ENCODE measurements at places on chromosomes 2 and 18. TPM values are rescaled to one million over a fixed set of nuclear protein-coding genes. Genes with fewer than 3 reads are reported as not detected.
A peak's percentile ranks its signal among the peaks of the same experiment; 100 is the strongest.

The FEV gene
- not detected for total RNA-seq

The LRRTM4 gene
- not detected for total RNA-seq

The PKDCC gene
- total RNA-seq: not detected

The BOK gene
- 0.22 TPM for total RNA-seq

The SERPINB11 gene
- total RNA-seq: not detected

The CCDC148 gene
- total RNA-seq: not detected

The ANKRD30BL gene
- not detected for total RNA-seq

The MOGAT1 gene
- total RNA-seq: not detected

The SKOR2 gene
- total RNA-seq: not detected

The VAMP5 gene
- total RNA-seq: 28.0 TPM

The KRTCAP3 gene
- total RNA-seq: 4.2 TPM

GRCh38 chr18:22001912-22002487 is 167.4 kb upstream of the GATA6 start:
- no peak overlapping the region for H3K27ac ChIP-seq
- H3K4me1 ChIP-seq: peaks cover 2% of the 10 kb centered on the region
- no peak overlapping the region for H3K4me3 ChIP-seq
- DNase-seq: no peak
- no peaks in the 10 kb centered on the region for H3K27me3 ChIP-seq
- no peaks in the 10 kb centered on the region for H3K36me3 ChIP-seq

GRCh38 chr2:5692561-5693286 is 540 bp downstream of the SOX11 start:
- peaks cover 1% of the 10 kb centered on the region for H3K36me3 ChIP-seq
- H3K4me3 ChIP-seq: no peak overlapping the region
- peaks cover 59% of the 10 kb centered on the region for H3K27me3 ChIP-seq
- DNase-seq: no peak
- H3K4me1 ChIP-seq: peaks cover 12% of the 10 kb centered on the region
- H3K27ac ChIP-seq: no peak overlapping the region

- no peaks in the 10 kb centered on the region for H3K4me1 ChIP-seq
- no peaks in the 10 kb centered on the region for H3K27me3 ChIP-seq
- no peak overlapping the region for H3K4me3 ChIP-seq
- no peak for DNase-seq
- peaks cover 9% of the 10 kb centered on the region for H3K36me3 ChIP-seq
- H3K27ac ChIP-seq: no peak overlapping the region
Observed at GRCh38 chr2:28185153-28185552, 207.5 kb upstream of the FOSL2 start.

DNA sequence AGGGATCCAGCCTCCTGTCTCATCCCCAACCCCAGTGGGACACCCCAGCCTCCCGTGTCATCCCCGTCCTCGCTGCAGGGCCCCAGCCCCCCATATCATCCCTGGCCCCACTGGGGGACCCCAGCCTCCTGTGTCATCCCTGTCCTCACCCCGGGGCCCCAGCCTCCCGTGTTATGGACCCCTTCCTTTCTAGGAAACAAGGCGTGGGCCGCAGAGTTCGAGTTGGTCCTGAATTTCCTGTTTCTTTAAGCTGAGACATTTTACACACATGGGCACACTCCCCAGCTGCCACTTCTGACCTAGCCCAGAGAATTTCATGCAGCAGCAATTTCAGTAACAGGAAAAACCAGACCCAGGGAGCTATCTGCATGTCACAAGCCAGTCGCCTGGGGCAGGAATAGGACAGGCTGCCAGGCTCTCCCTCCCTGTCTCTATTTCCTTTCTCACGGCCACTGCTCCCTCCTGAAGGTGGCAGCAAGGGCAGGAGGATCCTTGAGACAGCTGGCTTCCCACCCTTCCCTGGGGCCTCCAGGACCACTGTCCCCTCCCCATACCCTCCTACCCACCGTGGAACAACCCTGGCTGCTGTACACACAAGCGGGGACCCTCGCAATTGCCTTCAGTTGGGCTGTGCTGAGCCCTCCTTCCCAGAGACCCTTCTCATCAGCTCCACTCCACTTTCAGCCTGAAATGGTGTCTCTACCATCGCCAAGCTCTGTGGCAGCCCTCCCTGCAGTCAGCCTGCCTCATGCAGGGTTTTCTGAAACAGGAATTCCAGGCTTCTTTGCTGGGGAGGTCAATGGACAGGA is 141.9 kb upstream of the ID2 start:
- peaks cover 1% of the 10 kb centered on the region for H3K27me3 ChIP-seq
- no peak for DNase-seq
- H3K27ac ChIP-seq: peak overlapping the region; percentile 6
- no peaks in the 10 kb centered on the region for H3K36me3 ChIP-seq

DNA sequence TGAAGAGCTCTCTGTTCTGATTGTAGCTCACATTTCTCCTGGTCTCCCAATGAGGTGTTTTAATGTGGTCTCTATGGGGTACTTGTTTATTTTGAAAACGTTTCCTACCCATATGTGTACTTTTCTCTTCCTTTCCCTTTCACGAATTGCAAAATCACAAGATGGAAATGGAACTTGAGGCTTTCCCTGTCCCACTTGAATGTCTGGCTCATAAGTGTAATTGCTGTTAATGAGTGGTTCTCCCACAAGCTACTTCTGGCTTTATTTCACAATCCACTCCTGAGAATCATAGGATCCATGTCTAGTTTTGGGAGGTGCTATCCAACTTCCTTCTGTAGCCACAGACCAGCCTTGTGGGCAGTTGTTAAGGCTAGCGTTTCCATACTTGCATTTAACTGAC is 81.1 kb upstream of the CAVIN2 start:
- DNase-seq: no peak
- H3K27me3 ChIP-seq: peaks cover 2% of the 10 kb centered on the region
- no peak overlapping the region for H3K4me3 ChIP-seq
- no peak overlapping the region for H3K27ac ChIP-seq

DNA sequence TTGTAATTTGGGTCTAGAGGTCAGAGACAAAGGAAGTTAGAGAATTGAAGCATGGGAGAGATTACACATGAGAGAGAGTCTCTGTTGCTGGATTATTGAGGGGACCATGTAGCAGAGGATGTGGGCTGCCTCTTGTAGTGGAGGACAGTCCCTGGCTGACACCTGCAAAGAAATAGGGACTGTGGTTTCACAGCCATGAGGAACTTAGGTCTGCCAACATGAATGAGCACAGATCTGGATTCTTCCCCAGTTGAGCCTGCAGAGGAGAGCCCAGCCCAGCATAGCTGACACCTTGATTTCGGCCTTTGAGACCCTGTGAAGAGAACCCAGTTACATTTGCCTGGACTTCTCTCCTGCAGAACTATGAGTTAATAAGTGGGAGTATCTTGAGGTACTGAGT is 179.5 kb upstream of the TWIST2 start:
- H3K4me3 ChIP-seq: no peak overlapping the region
- H3K27ac ChIP-seq: no peak overlapping the region
- H3K27me3 ChIP-seq: peaks cover 27% of the 10 kb centered on the region
- H3K4me1 ChIP-seq: peaks cover 4% of the 10 kb centered on the region
- DNase-seq: no peak

DNA sequence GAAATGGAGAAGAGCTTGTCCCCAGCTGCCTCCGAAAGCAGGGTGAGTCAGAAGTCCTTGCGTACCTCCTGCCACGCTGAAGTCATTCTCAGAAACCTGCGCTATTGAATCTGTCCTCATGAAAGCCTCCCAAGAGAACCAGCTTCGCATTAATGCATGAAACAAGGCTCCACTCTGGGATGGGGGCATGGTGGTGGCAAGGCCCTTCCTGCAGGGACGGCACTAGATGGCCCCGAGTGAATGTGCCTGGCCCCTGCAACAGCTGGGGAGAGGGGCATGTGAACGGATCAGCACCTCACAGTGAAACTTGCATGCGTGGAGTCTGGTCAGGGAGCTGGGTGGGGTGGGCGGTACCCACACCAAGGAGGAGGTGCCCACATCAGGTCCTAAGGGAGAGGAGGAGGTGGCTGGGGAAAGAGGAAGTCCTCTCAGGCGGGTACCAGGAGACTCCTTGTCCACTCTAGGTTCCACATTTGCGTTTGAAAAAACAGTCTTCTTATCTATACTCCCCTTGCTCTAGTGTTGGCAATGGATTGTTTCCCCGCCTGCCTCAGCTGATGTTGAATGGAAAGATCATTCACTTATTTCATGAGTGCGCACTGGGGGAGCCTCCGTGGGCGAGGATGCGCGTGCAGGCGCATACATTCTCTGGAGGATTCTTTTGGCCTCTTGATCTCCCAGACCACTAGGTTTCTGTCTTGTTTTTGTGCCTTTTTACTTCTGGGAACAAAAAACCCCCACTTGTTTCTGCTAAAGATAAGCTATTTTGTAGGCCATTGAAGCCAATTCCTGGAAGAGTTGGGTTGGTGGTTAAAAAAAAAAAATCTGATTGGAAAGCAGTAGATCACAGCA is 104.7 kb downstream of the KLHL29 start:
- H3K4me3 ChIP-seq: peak overlapping the region; percentile 1
- peak overlapping the region; percentile 59 for H3K27ac ChIP-seq
- H3K27me3 ChIP-seq: peaks cover 18% of the 10 kb centered on the region
- peaks cover 36% of the 10 kb centered on the region for H3K4me1 ChIP-seq

DNA sequence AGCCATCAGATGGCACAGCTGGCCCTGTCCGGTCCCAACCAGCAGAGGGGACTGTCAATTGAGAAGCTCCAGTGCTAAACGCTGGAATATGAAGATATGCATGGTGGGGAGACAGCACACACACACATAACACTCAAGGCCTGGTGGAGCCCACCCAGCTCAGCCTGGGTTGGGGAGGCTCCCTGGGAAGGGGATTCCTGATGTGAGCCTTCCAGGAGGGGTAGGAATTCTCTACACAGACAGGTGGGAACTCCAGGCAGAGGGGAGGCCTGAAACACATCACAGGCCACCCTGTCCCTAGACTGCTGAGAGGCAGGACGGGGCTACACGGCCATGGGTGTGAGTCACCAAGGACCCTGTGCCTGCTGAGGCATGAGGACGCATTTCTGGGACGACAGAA is 49.4 kb upstream of the SH3RF3 start:
- no peaks in the 10 kb centered on the region for H3K4me1 ChIP-seq
- H3K27me3 ChIP-seq: no peaks in the 10 kb centered on the region
- no peak overlapping the region for H3K27ac ChIP-seq
- no peak overlapping the region for H3K4me3 ChIP-seq

- no peaks in the 10 kb centered on the region for H3K36me3 ChIP-seq
- H3K27me3 ChIP-seq: peaks cover 3% of the 10 kb centered on the region
- no peak overlapping the region for H3K27ac ChIP-seq
- no peak for DNase-seq
Observed at GRCh38 chr2:222830164-222830563, 30.7 kb upstream of the ACSL3 start.

DNA sequence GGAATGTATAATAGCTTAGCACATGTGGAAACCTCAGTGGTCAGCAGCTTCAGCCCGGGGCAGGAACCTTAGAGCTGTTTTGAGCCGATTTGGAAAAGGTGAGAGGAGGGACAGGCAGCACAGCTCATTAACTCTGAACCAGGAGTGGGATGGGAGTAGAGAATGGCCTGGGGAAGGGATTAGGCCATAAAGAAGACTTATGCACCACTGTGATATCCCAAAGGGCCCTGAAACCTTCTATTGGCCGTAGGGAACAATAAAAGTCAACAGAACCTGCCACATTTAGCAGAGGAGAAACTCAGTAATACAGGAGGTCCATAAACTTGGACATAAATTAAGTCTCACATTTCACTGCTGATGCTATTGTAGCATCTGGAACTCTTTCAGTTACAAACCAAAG is 124.2 kb upstream of the REV1 start:
- H3K4me1 ChIP-seq: no peaks in the 10 kb centered on the region
- H3K27ac ChIP-seq: no peak overlapping the region

DNA sequence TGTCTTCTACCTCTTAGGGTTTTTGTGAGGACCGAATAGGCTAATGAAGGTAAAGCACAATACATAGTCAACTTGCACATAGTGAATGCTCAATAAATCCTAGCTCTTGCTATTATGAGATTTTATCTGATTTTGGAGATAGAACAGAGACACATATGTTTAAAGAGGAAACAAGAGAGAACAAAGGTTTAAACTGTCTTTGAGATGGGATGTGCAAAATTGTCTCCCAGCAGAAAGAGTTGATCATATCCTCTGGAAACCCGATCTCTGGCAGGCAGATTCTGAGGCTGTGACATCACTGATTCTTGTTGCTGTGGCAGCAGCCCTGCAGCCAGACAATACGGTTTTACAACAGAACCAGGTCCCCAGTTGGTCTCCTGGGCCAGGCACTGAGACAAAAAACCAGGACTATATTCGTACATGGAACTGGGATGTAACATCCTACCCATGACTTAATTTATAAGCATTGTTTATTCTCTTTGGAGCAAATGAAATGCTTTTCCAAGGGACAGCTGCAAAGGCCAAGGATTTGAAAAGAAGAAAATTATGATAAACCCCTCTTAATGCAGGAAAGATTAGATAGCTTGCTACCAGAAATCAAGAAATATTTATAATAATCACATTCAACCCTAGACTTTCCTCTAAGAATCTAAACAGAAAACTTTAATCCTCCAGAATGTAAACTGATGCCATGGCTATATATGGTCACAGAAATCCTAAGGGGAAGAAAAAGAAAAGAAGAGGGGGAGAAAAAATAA is 80.2 kb downstream of the SLC8A1 start:
- H3K27ac ChIP-seq: no peak overlapping the region
- no peaks in the 10 kb centered on the region for H3K36me3 ChIP-seq
- H3K4me1 ChIP-seq: no peaks in the 10 kb centered on the region
- no peaks in the 10 kb centered on the region for H3K27me3 ChIP-seq

- DNase-seq: no peak
- peak overlapping the region; percentile 92 for H3K4me3 ChIP-seq
- H3K4me1 ChIP-seq: peaks cover 34% of the 10 kb centered on the region
- H3K27me3 ChIP-seq: peaks cover 43% of the 10 kb centered on the region
- H3K27ac ChIP-seq: peak overlapping the region; percentile 87
Observed at GRCh38 chr2:219499058-219499307, 292 bp downstream of the GMPPA start.

DNA sequence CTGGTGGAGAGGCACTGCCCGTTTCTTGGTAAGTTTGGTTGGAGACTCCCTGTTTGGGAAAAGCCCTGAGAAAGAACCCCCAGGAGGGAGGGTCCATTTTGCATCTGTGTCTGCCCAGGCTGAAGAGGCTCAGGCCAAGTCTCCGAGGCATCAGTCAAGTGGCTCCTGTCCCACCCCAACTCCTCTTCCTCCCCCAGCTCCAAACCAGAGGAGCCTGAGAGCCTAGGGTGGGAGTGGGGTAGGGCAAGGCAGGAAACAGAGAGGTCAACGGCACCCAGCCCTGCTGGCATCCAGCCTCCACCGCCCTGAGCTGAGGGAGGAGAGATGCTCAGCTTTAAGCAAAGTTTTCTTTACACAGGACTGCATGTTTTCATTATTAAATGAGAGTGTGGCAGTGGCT is 38.2 kb downstream of the CYP27C1 start:
- no peak overlapping the region for H3K27ac ChIP-seq
- no peaks in the 10 kb centered on the region for H3K36me3 ChIP-seq
- DNase-seq: no peak
- no peak overlapping the region for H3K4me3 ChIP-seq

DNA sequence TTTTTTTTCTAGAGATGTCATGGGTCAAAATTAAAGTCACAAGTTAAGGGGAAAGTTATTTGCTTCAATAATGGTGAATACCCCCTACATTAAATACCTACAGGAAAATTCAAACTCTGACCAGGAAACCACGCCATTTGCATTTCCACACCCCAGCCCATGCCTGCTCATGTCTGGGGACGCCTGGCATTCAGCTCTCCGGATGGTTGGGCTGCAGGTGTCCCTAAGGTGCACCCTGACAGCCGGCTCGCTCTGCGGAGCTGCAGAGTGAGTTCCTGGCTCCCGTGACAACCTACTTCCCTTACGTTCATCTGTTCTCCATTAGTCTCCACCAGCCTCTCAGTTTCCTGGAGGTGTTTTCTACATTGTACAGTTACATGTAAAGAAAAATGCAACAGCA is 122.7 kb upstream of the RIOK3 start:
- DNase-seq: no peak
- H3K4me3 ChIP-seq: no peak overlapping the region
- H3K27ac ChIP-seq: no peak overlapping the region
- no peaks in the 10 kb centered on the region for H3K27me3 ChIP-seq
- no peaks in the 10 kb centered on the region for H3K4me1 ChIP-seq
